ENCODE measurements at places on chromosomes 5 and 9.

DNA sequence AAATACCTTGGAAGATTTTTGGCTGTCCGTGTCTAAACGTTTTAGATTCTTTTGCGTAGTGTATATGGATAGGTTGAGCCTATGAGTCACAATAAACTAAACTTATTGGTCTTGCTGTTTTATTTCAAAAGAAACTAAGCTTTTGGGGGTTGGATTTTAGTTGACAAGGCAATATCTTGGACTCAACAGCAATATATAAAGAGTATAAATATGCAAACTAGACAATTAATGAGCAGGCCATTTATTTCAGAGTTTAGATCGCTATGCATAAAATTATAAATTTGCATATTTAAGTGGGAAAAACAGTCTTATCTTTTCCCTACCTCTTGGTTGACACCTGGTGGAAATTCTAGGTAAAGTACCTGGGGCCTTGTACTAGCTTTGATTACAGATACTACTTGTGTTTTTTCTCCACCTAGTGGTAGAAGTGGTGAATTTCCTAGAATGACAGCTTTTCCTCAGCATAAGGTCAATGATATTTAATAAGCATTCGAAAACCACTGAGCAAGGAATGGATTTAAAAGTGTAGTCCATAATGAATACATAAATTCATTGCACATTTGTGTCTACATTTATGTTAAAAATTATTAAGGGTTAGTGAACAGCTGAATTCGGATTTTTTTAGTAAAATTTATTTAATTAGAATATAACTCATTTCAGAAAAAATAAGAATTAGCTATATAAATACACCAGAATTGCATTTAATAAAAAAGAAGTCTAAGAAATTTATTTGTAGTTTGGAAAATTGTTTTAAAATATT, 1.7 kb upstream of the ARRDC3 start:
- peak; percentile 90 for DNase-seq

- no peak for DNase-seq
Observed at GRCh38 chr5:59206132-59206581, 623.3 kb downstream of the RAB3C start.

- DNase-seq = no peak
Observed at GRCh38 chr5:160923936-160924710, 72.1 kb upstream of the ATP10B start.

- DNase-seq = peak; percentile 29
Observed at GRCh38 chr5:1950708-1951103, 68.0 kb upstream of the IRX4 start.

GRCh38 chr5:164204338-164204946, 699.0 kb downstream of the MAT2B start:
- no peak for DNase-seq

- no peak for DNase-seq
Observed at GRCh38 chr5:111942661-111943401, 185.8 kb upstream of the NREP start.

- DNase-seq = no peak
Observed at GRCh38 chr9:92517046-92517445, 18.7 kb downstream of the ECM2 start.

DNA sequence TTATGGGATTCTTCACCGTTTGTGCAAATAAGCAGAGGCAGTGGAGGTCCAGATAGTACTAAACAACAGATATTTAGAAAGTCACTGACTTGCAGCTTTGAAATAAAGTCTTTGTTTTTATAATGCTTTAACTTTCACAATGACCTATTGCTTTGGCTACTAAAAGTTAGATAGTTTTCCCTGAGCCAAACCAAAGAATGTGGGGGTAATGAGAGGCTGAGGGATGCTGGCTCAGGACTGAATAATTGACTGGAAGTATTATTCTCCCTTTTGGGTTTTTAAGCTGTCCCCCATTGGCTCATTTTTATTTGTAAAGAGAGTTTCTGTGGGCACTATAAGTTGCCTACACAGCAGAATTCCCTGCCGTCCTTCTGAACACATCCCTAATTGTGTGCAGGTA, 99.2 kb upstream of the ACTBL2 start:
- no peak for DNase-seq

DNA sequence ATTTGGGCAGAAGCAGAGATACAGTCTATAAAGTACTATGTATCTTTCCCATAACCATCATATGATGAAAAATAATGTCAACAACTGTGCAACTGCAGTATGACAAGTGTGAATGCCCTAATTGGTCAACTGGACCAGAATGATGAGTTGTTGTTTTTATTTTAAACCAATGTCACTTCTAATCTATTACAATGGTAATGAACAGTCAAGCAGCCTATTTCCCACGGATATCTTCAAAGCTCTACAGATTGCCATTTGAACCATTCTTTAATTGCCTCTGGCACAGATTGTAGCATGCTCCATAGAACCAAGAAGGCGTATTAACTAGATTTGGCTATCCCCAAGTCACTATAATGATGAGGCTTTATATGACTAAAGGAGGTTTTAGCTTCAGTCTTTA, 233.6 kb downstream of the TRPM3 start:
- DNase-seq = no peak

DNA sequence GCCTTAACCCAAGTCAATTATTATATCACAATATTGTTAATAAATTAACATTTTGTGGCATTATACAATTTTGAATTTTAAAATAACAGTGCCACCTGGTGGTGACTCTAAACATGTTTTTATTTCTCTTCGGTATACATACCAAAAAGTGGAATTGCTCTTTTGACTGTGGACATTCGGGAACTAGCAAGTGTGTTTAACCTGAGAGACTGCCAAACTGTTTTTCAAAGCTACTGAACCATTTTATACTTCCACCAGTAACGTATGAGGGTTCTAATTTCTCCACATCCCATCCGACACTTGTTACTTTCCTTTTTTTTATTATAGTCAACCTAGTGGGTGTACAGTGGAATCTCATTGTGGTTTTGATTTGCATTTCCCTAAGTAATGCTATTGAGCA, 18.3 kb upstream of the HSDL2 start:
- peak; percentile 61 for DNase-seq

GRCh38 chr5:144076521-144077083, 93.9 kb downstream of the YIPF5 start:
- no peak for DNase-seq

GRCh38 chr5:54062958-54063357, 247.4 kb downstream of the ARL15 start:
- DNase-seq = no peak

GRCh38 chr5:2047341-2047927, 164.7 kb upstream of the IRX4 start:
- peak; percentile 29 for DNase-seq

DNA sequence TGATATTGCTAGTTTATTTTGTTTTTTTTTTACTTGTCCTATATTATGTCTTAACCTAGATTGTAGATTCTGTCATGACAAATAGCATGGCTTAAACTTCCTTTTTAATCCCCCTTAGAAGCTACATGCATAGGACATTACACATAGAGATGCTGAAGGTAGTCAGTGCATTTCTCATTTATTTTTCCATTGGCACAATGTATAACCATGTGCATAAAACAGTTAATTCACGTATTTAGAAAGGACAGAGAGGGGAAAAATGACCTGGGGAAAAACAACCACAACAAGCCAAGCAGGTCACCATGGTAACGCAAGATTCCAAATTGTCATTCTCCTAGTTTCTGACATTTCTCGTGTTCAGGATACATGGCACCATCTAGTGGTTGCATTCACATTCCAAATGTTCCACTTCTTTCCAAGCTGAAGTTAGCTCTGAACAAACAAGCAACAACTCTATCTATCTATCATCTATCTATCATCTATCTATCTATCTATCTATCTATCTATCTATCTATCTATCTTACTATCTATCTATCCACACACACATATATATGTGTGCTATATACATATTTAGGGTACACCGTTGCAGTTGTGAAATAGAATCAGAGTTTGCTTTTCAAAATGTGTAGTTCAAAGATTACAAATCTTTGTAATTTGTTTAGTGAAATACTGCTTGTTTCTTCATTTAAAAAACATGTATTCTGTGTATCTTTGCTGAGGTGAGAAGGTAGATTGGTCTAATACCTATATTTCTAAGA, 487.2 kb upstream of the ST8SIA4 start:
- peak; percentile 52 for DNase-seq

- DNase-seq = no peak
Observed at GRCh38 chr5:68381909-68382308, 166.4 kb downstream of the PIK3R1 start.

DNA sequence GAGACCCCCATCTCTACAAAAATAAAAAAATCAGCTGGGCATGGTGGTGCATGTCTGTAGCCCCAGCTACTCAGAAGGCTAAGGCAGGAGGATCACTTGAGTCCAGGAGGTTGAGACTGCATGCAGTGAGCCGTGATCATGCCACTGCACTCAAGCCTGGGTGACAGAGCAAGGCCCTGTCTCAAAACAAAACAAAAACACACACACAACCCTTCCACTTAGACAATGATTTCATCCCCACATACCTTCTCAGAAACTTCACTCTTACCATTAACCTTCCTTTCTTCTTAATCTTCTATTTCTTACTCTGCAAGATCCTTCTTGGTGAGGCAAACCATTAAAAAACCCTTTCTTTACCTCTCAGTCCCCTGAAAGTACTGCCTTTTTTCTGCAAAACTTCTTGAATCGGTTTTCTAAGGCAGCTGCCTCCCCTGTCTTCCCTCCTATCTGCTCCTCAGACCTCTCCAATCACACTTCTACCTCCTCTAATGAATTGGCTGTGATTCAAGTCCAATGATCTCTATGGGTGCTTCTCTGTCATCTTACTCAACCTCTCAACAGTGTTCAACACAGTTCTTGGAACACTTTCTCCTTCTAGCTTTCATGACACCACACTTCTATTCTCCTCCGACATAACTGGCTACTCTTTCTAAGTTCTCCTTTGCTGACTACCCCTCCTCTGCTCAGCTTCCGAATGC, 47.3 kb downstream of the PFDN1 start:
- DNase-seq = no peak

GRCh38 chr5:140622301-140622700, 10.7 kb downstream of the CD14 start:
- no peak for DNase-seq

DNA sequence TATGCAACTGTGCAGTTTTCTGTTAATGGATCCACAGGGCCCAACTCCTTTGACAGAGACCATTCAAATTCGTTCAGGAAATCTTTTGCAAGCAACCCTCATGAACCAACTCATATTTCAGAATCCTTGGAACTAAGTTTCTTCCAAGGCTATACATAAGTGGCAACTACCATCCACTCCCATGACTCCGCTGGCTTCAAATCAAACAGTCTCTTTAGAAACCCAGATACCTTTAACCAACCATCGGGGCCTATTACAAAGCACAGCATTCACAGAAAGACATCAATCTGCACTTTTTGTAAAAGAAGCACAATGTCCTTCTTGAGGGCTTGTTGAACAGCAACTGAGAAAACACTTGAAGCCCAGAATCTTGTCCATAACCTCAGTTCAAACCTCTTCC, 526.9 kb downstream of the DTWD2 start:
- no peak for DNase-seq

DNA sequence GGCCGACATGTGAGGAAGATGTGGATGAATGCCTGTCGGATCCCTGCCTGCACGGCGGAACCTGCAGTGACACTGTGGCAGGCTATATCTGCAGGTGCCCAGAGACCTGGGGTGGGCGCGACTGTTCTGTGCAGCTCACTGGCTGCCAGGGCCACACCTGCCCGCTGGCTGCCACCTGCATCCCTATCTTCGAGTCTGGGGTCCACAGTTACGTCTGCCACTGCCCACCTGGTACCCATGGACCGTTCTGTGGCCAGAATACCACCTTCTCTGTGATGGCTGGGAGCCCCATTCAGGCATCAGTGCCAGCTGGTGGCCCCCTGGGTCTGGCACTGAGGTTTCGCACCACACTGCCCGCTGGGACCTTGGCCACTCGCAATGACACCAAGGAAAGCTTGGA, 14.1 kb downstream of the CRB2 start:
- DNase-seq = no peak

- no peak for DNase-seq
Observed at GRCh38 chr5:53713978-53714666, 153.7 kb downstream of the NDUFS4 start.

DNA sequence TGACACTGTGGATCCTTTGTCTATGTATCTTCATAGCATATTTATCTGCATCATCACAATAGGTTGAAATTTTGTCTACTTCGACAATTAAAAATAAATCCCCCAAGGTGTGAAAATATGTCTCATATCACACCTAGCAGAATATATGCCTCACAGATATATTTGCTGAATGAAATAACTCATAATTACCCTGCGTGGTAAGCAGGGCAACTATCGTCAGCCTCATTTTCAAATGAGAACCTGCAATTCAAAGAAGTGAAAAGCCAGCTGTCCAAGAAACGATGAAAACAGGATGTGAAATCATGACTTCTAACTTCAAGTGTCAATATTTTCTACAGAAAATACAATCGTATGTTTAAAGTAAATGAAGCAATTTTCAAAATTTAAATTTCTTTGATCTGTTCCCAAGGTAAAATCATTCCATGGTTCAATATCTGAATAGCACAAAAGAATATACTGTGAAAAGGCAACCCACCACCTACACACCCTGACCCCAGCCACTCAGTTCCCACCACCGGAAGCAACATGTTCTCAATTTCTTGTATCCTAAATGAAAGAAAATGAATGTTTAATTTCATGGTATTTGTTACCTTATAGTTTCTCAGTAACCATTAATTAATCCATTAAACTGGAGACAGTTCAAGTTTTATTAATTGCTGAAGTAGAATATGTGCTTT, 57.1 kb downstream of the TBCA start:
- DNase-seq = no peak

DNA sequence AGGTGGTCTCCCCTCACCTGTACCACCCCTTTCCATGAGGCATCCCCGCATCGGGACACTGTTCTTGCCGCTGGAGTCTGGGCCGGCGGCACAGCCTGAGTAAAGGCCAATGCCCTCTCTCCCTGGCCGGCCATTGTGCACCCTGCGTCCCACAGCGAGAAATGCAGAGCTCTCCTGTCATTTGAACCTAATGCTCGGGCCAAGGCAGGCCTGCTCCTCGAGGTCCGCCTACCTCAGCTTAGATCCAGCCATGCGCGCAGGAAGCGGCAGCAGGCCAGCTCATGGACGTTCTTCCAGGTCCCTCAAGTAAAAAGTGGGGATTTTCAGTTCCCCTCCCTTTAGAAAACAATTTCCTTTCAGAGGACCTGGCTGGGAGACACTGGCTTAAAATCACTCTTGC, 135.0 kb downstream of the HSD17B3 start:
- DNase-seq = no peak

DNA sequence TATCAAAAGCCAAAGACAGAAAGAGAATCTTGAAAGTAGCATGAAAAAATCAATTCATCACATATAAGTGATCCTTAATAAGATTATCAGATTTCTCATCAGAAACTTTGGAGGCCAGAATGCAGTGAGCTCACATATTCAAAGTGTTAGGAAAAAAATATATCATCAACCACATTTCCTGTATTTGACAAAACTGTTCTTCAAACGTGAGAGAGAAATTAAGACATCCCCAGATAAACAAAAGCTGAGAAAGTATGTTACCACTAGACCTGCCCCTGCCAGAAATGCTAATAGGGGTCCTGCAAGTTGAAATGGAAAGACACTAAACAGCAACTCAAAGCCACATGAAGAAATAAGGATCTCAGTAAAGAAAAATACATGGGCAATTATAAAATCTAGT, 29.9 kb downstream of the HACD4 start:
- no peak for DNase-seq
